ENCODE measurements at places on chromosomes 4 and X.

- no peak for DNase-seq
These were observed 30.9 kb upstream of the DDX3X start for GRCh38 chrX:41303013-41303412.

DNA sequence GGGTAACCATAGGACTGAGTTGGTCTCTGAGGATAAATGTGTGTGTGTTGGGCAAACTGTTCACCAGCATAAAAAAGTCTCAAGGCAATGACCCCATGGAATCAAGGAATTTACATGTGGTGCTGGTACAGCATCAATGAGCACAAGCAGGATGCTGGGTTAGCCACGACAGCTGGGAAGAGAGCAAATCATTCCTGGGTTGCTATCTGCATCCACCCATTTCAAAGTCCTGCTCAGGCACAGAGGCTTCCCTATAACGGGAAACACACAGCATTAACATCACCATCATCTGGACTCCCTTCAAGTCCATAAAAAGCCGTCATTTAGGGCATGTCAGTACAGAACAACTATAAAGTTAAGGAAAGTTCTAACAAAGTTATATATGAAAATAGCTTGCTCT, 41.6 kb downstream of the CCDC149 start:
- DNase-seq: no peak

DNA sequence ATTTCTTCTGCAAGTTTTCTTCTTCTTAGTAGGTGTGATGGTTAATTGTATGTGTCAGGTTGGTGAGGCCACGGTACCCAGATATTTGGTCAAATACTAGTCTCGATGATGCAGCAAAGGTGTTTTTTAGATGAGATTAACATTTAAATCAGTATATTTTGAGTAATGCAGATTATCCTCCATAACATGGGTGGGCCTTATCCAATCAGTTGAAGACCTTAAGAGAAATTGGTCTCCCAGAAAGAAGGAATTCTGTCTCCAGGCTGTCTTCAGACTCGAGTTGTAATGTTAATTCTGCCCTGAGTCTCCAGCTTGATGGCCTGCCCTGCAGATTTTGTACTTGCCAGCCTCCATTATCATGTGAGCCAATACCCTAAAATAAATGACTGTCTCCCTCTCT, 122.5 kb upstream of the TSPAN5 start:
- DNase-seq: no peak

DNA sequence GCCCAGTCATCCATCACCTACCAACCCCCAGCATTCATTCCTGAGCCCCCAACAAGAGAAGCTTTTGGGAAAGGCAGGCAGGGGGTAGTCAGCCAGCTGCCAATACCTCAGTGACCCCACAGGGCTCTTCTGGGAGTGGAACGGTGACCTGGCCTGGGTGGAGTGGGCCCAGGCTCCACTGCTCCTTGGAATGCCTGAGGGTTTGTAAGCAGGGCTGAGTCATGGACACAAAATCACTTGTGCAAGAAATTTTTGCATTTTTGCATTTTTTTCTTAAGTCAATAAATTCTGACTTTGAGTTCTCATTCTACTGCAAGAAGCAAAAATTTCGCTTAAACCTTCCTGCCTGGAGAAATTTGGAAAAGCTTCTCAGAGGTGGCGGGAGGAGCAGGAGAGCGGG, 18.5 kb downstream of the SORCS2 start:
- DNase-seq: no peak

GRCh38 chr4:20408611-20409010, 156.9 kb downstream of the SLIT2 start:
- DNase-seq: no peak

- no peak for DNase-seq
These were observed 24.9 kb downstream of the RGS12 start for GRCh38 chr4:3317656-3318211.

DNA sequence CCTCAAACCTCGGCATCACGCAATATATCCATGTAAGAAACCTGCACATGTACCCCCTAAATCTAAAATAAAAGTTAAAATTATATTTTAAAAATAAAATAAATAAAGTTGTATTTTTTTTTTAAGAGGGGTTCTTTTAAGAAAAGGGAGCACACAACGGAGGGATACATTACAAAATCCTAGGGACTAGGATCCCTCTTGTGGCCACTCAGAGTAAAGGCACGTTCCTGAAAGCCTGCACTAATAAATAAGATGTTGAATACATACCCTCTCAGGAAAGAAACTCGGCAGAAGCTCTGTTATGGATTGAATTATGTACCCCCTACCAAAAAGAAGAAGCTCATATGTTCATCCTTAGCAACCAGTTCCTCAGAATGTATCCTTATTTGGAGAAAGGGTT, 50.9 kb upstream of the PRDX4 start:
- DNase-seq: peak; percentile 2

DNA sequence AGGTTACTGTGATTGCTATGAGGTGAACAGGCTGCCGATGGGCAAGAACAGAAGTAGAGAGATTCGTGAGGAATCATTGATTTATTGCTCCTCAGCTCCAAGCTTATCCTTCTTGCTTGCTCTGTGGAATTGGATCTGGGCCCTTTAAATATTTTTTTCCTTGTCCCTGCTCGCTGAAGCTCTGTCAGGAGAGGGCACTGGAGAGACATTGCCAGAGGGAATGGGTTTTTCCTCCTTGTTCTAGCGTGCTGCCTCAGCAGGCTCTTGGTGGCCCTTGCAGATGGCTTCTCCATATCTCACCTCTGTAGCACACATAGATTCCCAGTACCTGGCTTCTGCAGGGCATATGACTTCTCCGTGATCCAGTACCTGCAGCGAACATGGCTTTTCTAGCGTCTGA, 67.4 kb downstream of the CNGA2 start:
- DNase-seq: no peak

DNA sequence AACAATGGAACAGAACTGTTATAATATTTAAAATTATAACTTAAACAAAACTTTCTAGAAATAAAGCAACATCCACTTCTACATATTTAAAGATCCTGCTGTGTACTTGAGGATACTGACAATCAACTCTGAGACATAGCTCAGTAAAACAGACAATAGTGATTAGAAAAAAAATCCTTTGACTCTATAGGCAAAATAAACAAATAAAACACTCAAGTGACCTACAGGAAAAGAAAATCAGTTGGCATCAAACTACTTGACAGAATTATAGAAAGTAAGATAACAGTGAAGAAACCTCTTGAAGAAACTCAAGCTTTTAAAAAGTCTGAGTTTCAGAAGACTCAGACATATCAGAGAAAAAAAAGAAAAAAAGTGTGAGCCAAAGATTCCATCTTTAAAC, 55.9 kb upstream of the THOC2 start:
- no peak for DNase-seq

DNA sequence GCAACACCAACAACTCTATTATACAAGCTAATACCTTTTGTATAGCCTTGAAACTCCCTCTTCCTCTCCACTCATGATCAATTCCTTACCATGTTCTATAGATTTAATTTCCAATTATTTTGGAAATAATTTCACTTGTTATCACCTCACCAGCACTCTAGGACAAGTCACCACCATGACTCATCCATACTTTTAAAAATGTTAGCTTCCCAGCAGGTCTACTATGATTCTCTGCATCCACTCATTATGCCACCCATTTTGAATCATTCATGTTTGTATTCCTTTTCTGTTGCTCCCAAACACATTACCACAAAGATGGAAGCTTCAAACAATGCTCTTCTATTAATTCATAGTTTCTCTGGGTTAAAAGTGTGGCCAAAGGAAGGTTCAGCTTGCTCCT, 469.6 kb downstream of the PDGFC start:
- DNase-seq: no peak

- no peak for DNase-seq
These were observed 24.3 kb downstream of the CXCL13 start for GRCh38 chr4:77629885-77630284.

GRCh38 chr4:186666252-186666651, 57.4 kb downstream of the FAT1 start:
- DNase-seq: no peak

DNA sequence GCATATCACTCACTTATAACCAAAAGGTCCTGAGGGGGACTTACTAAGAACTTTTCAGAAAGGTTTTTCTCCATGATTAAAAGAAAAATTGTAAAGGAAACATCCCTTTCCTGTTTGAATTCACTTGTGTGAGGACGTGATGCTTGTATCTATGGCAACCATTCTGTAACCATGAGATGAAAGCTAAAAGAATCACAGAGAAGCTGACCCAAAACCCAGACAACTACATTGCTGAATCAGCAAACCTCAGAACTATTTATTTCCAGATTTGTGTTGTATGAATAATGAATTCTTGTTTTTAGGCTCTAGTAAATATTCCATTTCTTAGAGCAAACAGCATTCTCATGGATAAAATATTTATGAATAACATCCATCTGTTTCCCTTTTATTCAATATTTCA, 91.2 kb downstream of the RCHY1 start:
- no peak for DNase-seq

- DNase-seq: no peak
These were observed 4.2 kb upstream of the PYURF start for GRCh38 chr4:88527787-88528186.

GRCh38 chr4:153142700-153143438, 61.4 kb upstream of the TRIM2 start:
- DNase-seq: peak; percentile 61

- DNase-seq: no peak
These were observed 100.7 kb downstream of the EFNB1 start for GRCh38 chrX:68929332-68930150.

- no peak for DNase-seq
These were observed at the start of gene PAK3 for GRCh38 chrX:111095974-111096895. Gene PAK3, plus strand, starts transcription at chrX:111096191. Its CDS starts 26,913 bp downstream, at chrX:111123104.

- no peak for DNase-seq
These were observed 39.8 kb upstream of the KLHL13 start for GRCh38 chrX:118156254-118156952.

DNA sequence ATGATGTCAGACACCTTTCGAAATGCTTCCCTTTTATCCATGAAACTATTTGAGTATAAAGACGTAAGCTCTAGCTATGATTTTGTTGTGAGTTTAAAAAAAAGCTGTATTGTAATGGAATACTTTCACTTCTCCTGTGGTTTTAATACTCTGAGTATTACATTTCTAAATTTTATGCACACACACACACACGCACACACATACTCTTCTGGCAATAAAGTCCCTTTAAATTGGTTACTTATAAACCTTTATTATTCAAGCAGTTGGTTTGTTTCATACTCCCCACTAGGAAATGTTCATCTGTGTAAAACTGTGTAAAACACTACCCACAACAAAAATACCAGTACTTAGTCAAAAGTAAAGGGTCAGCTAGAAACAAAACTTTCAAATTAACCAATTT, 18.2 kb downstream of the VAMP7 start:
- no peak for DNase-seq

DNA sequence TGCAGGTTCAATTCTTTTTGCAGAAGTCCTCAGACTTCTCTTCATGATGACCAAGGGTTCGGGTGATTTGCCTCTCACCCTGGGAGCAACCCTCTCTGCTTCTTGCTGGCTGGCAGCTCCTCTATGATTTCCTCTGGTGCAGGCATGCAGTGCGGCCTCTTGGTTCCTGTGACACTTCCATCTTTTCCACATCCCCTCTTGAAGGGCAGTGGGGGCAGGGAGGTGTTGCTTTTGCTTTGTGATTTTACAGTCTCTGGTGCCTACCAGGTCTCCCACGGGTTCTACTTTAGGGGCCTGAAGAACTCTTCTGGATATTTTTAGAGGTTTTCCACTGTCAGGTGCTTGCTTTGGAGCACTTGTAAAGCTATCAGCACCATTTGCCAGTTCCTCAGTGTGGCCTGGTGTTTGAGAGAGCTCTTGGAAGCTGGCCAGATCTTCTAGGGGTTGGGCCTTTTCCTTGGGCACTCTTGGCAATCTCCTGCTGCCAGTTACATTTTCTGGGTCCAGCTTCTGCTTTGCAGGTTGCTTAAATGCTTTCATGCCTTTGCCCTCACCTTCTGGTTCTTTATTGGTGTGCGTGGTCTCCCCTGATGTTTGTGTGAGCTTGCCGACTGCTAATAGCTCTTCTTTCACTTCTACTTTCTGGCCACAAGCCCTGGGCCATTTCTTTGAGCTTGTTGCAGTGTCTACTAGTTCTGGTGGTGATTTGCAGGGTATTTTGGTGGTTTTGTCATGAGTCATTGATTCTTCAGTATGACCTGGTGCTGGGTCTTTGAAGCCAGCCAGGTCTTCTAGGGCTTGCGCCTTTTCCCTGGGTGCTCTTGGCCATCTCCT, 11.5 kb upstream of the CHST7 start:
- peak; percentile 2 for DNase-seq

- DNase-seq: no peak
These were observed 415.0 kb downstream of the CCSER1 start for GRCh38 chr4:90542216-90542615.

- peak; percentile 15 for DNase-seq
These were observed 876 bp downstream of the KLHL2 start for GRCh38 chr4:165208221-165208652.

DNA sequence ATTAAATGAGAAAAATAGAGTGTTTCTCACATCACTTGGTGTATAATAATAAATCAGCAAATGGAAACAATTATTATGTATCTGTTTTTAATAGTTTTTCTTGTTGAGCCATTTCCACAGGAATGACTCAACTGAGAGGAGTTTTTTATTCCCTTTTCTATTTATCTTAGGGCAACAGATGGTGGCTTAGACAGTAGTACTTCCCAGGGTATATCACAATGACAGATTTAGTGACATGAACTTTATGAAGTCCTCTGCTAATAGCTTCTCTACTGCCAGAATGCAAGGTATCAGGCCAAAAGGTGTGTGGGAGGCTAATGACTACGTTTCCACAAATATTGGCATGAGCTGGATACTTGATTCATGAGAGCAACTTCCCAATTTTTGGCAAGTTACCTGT, 126.7 kb downstream of the HTR2C start:
- no peak for DNase-seq

- no peak for DNase-seq
These were observed 49.6 kb downstream of the SMAD1 start for GRCh38 chr4:145531223-145531622.

All from AML-193 (cell line).